ENCODE measurements at places on chromosomes 16 and 17.

DNA sequence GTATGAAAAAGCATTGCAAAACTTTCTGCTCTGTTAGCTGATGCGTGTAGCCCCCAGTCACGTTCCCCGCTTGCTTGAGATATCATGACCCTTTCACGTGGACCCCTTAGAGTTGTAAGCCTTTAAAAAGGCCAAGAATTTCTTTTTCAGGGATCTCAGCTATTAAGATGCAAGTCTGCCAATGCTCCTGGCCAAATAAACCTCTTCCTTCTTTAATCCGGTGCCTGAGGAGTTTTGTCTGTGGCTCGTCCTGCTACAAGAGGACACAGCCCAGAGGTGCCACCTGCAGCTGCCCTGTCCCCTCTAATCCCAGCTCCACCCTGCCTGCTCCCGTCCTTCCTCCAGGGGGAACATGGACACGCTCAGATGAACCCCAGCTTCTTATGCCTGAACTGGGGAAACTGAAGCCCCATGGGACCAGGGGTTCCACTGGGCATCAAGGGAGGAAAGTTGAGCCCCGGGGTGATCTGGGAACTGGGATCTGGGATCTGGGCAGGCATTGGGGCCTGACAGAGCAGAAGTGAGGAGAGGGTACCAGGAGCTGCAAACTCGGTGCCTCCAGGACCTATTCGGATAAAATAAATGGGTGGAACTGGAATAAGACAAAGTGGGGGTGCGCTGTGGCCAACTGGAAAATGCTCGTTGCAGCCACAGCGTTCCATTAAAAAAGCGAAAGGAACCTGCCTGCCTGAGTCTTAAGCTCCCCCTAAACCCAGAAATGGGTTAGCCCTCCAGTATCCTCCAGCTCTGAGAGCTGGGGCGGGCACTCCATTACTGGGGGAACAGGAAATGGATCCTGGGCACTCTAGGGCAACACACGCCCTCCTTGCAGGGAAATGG is 19.7 kb downstream of the QPRT start:
- no peak for DNase-seq

DNA sequence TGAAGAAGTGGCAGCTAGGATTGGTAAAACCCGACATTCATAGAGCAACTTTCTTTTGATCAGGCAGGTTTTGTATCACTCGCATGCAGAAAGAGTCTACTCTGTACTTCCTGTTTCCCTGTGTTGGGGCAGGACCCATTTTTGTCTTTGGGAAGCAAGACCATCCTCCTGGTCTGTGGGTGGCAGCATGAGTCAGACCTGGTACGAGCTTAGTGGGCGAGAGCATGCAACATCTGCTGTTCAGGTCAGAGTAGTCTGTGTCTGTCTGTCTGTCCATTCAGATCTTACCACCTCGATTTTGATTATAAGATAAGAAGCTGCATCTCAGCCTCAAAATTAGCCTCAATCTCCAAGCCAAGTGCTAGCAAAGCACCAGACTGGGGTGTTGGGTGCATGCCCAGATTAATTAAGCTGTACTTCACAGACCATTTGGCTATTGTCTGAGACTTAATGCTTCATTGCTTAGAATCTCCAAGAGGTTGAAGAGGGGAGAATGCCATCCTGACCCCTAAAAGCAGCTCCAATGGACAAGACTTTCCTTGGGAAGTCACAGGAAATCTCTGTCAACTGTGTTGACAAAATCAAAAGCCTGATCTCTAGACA is 110.9 kb downstream of the XYLT1 start:
- DNase-seq = no peak

GRCh38 chr17:77724876-77725615 is 233.5 kb upstream of the TNRC6C start:
- no peak for DNase-seq

- no peak for DNase-seq
Measured at GRCh38 chr16:11621920-11622651, 35.4 kb upstream of the LITAF start.

- DNase-seq = no peak
Measured at GRCh38 chr17:3766779-3767178, 34.2 kb downstream of the ITGAE start.

DNA sequence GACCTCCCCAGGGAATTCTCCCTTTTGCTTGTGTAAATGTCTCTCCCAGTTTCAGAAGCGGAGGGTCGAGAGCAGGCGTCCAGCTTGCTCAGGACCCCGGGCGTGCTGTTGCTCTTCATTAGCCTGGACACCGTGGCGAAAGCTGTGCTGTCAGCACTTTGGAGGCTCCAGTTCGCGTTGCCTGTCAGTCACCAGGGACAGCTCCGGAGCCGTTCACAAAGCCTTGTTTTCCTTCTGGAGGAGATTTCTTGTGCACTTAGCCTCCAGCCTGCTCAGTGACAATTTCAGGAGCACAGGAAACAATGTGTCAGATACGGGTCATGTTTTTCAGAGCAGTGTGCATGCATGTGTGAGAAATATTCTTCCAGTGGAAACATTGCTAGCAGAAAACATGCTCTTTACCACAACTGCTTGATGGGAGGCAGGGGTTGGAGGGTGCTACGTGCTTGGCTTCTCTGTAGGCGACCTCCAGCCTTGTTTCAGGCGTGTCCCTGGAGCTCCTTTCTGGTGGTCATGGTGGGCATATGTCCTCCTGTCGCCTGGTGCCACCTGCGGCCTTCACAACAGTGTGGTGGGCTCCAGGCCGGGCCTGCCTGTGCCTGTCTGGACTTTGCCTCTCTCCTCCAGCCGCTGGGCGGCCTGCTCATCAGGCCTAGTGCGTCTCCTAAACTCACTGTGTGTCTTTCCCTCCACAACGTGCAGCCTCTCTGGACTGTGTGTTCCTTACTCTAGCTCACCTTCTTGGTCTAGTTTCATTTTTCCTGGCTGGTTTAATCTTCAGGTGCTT is 29.0 kb downstream of the ZNF750 start:
- no peak for DNase-seq

- no peak for DNase-seq
Measured at GRCh38 chr16:10964891-10965326, 20.5 kb downstream of the CLEC16A start.

GRCh38 chr16:75208861-75209505 is 2.0 kb upstream of the CTRB2 start:
- no peak for DNase-seq

DNA sequence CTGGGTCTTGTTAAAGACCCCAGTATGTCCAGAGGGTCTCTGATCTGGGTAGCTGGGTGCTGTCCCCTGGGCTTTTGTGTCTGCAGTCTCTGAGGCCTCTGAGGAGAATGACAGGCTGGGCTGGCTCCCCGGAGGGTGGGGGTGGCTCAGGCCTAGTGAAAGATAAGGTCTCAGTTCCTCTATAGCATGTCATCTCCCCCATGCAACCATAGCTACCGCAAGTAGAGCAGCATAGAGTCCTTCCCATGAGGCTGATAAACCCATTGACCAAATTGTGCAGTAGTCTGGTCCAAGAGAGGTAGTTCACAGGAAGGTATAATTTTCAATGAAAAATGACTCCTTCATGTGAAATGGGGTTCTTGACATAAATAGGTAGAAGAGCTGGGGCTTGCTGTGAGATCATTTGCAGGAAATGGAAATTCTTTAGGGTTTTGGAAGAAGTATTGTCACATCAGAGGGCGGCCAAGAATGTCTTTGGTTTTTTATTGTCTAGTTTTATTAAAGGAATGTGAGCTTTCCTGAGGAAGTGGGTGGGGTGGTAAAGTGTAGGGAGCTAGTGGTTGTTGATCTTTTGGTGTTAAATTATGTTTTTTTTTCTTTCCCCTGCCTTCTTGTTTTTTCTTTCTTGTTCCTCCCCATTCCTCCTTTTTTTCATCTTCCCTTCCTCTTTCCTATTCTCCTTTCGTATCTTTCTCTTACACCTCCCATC is 21.0 kb downstream of the SLC7A6OS start:
- DNase-seq = peak; percentile 36

DNA sequence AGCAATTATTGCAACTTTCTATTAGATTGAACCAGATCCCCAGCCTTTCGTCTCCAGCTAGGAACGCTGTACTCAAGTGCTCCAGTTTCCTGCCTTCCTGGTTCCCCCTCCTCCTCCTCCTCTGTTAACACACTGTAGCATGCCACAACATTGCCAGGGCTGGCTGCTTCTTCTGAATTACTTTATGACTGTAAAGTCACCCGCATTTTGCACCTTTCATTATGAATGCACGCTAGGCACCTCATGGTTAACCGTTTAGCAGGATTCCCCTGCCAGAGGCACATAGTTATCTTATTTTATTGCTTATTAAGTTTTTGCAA is 4.5 kb downstream of the ZNF423 start:
- DNase-seq = no peak

- no peak for DNase-seq
Measured at GRCh38 chr16:83044589-83044988, 417.8 kb downstream of the CDH13 start.

GRCh38 chr16:83538707-83539106 is 269.1 kb upstream of the HSBP1 start:
- no peak for DNase-seq

GRCh38 chr17:60318830-60319229 is 73.1 kb downstream of the USP32 start:
- DNase-seq = no peak

DNA sequence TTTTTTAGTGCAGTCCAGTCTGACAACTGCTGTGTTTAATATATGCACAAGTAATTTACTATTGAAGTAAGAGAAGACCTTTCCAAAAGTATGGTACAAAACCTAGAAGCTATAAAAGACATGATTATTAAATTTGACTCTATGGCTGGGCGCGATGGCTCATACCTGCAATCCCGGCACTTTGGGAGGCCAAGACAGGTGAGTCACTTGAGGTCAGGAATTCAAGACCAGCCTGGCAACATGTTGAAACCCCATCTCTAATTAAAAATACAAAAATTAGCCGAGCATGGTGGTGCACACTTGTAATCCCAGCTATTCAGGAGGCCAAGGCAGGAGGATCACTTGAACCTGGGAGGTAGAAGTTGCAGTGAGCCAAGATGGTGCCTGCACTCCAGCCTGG is 41.4 kb upstream of the VWA3A start:
- DNase-seq = no peak

- peak; percentile 97 for DNase-seq
Measured at GRCh38 chr16:15879255-15879811, 9.1 kb downstream of the CEP20 start.

GRCh38 chr16:4194661-4195060 is 47.2 kb downstream of the SRL start:
- DNase-seq = no peak

DNA sequence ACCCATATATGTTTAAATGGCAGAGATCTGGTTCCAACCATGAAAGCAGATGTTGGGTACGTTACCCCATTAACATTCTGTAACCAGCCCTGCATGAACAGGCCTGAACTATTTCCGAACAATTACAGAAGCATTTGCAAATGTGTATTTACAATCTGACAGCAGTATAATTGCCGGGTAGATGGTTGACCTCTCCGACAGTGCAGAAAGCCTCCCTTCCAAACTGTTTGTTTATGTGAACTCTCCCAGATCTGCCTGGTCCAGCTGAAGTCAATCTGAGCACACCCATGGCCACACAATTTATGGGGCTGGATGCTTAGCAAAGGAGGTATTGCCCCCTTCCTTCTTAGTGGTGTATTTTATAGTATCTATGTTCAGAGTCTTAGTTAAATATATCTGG is 21.8 kb downstream of the NUDT7 start:
- DNase-seq = no peak

- DNase-seq = peak; percentile 84
Measured at GRCh38 chr17:68771867-68772515, 170.8 kb upstream of the FAM20A start.

DNA sequence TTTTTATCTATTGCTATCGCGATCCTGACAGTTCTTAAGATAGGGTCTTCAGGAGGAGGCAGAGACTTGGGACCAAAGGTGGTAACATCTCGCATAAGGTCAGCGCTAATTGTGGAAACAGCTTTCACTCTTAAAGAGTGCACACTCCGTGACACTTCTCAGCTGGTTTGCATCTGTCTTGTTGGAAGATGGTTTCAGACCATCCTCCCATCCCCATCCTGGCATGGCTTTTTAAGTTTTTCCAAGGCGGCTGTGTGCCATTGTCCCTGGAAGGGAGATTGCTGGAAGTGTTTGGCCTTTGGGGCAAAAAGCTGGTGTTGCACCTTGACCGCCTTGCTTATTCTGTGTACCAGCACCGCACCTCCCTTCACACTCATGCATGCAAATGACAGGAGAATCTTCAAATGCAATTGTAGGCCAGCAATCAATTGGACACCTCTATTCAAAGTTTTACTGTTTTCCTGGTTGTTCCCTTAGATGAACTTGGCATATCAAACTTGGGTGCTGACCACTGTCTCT is 1.5 kb downstream of the SOCS7 start:
- DNase-seq = no peak

- no peak for DNase-seq
Measured at GRCh38 chr17:21686165-21687015, 5.9 kb upstream of the KCNJ18 start.

- no peak for DNase-seq
Measured at GRCh38 chr16:68752602-68753001, 15.5 kb downstream of the CDH1 start.

- DNase-seq = peak; percentile 12
Measured at GRCh38 chr16:4426021-4426684, 485 bp downstream of the DNAJA3 start.

- DNase-seq = no peak
Measured at GRCh38 chr17:72790190-72790589, 302.3 kb downstream of the SLC39A11 start.

GRCh38 chr16:78675312-78675711 is 575.9 kb downstream of the WWOX start:
- DNase-seq = no peak

DNA sequence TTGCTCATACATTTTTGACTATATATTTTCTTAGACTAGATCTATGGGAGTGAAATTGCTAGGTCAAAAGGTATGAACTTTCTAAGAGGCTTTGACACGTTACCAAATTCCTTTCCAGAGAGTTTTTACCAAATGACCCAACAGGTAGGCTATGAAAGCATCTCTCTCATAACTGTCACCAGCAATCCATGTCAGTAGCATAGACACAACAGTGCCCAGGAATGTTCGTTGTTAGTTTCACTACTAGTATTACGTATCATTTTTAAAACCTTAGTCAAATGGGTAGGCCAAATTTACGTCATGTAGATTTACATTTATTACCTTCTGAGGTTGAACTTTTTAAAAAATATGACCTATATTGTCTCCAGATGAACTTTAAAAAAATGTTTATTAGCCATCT is 66.8 kb downstream of the MARCHF10 start:
- no peak for DNase-seq

GRCh38 chr17:41382394-41382793 is 288 bp upstream of the KRT34 start:
- peak; percentile 67 for DNase-seq

Data from iris pigment epithelial cell (primary cell).